Endothelial cell of umbilical vein (primary cell): ENCODE measurements at places on chromosomes 11 and 22.

GRCh38 chr22:27488456-27489177 is 312.9 kb downstream of the MN1 start:
- DNase-seq: peak; percentile 45

DNA sequence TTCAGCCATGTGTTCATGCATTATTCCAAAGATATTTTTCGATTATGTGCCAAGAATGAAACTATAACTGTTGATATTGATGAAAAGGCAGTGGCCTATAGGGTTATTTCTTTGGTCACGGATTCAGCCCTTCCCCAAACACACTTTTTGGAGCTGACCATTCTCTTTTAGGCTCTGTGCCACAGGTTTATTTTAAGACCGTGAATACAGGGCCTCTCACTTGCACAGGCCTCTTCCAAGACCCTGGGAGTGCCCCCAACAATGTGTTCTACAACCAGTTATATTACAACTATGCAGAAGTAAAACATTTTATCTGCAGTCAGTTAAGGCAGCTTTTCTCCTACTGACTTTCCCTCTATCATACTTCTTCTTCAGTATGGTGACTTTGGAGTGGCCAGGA is 104.6 kb downstream of the ALX4 start:
- DNase-seq: no peak

DNA sequence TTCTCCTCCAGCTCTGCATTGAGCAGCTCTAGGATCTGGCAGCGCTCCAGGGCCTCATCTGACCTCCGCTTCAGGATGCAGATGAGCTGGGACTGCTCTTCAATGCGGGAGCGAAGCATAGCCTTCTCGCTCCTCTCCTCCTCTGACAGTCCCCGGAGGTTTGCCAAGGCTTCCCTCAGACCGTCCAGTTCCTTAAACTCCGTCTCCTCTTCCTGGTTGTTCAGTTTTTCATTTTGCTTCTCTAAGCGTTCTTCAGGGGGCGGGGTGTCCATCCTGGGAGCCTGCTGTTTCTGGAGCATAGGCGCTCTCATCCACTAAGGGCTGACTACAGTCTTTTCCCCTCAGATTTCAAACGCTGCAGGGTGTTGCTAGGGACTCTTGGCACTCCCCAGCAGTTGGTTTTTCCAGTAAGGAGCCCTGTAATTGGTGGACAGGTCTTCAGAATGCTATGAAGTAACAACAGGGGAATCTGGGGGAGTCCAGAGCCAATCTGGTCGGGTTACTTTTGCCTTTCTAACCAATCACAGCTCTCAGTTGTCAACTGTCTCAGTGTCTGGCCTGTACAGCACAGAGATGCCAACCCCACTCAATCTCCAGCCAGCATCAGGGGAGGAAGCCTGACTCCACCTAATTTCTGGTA is at the start of gene CCDC89:
TSS of gene CCDC89 (minus strand) at position 376 of the 640 bp plus-strand sequence. CDS start at position 311, 65 bp downstream.
- no peak for DNase-seq

- no peak for DNase-seq
Measured at GRCh38 chr11:108965306-108966001, 300.6 kb downstream of the DDX10 start.

- no peak for DNase-seq
Measured at GRCh38 chr11:121244884-121245283, 47.7 kb upstream of the SC5D start.
